ENCODE measurements at places on chromosomes 7 and 10.

DNA sequence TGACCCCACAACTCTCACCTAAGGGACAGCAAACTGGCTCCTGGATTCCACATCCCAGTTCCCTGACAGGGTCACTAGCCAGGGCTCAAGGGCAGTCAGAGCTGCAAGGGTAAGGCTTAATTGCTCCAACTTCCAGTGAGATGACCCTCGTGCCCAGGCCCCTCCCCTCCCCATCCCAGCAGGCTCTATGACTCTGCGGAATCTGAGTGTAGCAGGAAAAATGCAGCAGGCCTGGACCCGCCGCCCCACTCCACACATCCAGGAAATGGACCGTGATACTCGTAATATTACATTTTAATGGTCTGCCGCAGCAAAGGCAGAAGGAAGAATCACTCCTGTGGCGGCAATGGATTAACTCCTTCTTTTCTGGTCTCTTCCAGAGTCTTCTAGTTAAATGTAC is 91.7 kb upstream of the CHST15 start:
- DNase-seq, result no peak

DNA sequence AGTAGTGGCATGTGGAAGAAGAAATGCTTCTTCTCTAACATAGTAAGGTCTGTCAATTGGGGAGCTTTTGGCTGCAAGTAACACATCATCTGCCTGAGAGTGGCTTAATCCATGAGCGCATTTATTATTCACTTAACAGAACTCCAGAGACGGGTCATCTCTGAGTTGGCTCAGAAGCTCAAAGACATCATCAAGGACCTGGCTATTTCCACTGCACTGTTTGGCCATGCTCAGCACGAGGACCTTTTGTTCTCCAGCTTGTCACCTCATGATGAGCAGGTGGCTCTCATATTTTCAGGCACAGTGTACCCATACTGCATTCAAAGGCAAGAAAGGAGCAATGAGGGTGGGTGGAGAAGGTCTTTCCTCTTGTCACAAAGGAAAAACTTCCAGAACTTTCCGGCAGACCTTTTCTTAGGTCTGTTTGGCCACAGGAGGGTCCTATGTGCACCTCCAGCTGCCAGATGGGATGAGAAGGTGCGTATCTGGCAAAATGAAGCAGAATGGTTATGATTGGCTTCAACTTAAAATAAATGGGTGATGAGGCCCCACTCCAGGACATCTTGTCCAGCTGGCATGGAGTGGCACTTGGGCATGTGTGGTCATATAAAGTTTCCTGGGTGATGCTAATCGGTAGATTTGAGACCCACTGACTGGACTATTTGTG is 55.6 kb upstream of the SHH start:
- no peak for DNase-seq

- DNase-seq, result no peak
Measured at GRCh38 chr7:8063706-8064297, 95.2 kb downstream of the GLCCI1 start.

- DNase-seq, result no peak
Measured at GRCh38 chr10:37975401-37975991, 951 bp downstream of the ZNF25 start.

- DNase-seq, result no peak
Measured at GRCh38 chr7:45003789-45004188, 3.8 kb downstream of the CCM2 start.

DNA sequence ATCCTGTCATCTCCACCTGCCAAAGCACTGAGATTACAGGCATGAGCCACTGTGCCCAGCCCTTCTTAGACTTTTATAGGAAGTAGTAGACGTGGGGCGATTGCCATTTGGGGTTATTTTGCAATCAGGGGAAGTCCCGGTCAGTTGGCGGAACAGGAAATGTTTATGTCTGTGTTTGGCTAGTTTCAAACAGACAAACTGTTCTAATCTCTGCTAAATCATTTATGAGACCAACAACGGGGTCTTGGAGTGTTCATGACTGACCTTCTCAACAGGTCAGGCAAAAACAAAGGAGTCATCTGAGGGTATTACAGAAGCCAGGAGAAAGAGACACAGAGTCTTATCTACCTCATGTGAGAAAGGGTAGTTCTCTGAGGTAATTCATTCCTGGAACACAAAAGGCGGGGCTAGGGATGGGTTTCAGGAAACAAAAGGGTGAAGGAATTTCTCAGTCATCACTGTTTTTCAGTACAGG is 6.6 kb upstream of the TPK1 start:
- no peak for DNase-seq

DNA sequence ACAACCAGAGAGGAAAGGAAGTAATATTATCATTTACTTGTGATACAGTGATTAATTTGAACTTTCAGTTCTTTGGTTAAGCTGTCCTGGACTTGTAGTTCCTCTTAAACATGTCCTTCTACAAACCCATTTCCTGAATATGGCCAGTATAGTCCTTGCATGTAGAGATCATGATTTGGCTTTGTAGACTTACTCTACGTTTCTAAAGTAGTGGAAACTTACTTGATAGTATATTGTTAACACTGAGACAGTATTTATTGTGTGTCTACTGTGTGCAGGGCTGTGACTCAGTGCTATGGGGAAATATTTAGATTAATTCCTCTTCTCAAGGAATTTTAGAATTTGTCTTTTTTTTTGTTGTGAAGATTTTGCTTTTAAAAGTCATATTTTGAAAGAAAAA is 109.5 kb downstream of the NRF1 start:
- no peak for DNase-seq

DNA sequence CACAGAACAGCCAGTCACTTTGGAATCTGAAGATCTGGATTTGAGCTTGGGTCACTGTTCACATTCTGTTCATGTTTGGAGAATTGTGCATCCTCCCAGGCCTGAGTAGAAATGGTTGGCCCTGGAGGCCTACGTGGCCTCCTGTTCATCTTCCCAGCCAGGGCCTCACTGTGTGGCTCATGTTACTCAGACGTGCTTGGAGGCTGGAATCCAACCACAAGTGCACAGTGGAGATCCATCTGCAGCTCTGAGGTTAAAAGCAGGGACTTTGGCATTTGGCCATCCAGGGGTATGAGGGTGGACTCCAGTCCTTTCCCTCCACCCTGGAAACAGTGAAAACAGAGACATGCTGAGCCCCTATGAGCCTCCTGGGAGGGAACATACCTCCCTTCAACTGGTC is 709.0 kb upstream of the IGFBP3 start:
- DNase-seq, result no peak

DNA sequence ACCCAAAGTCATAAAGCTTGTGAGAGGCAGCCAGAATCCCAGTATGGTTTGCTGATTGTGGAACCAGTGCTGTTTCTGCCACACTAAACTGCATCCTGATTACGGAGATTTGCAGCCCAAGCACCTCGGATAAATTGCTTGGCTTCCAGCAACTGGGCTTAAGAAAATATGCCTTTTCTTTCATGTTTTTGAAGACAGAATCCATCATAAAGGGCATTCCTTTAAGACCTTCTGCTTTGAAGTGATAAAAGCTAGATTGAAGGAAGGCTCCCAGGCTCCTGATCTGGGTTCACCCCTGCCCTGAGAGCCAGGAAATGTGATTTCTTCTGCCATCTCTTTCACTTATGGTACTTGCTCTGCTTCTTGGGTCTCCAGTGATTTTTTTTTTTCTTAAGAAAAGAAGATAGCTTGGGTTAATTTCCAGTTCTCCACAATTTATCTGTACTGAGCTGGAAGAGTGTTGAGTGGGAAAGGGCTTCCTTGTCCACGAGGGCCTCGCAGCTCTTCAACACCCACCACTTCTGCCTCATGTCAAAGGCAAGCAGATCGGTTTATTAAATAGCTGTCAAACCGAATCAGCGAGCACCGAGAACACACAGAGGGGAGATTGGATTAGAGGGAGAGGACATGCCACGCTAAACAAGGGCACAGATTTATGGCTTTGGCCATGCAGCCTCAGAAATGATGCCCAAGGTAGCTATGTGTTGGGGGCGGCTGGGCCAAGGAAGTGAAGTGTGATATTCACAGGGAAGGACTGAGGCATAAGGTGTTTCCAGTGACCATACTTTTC is 94.9 kb upstream of the TBX20 start:
- no peak for DNase-seq

- no peak for DNase-seq
Measured at GRCh38 chr7:74615933-74616780, 41.4 kb upstream of the GTF2I start.

- DNase-seq, result peak; percentile 44
Measured at GRCh38 chr7:2521952-2522591, 2.5 kb downstream of the LFNG start.

DNA sequence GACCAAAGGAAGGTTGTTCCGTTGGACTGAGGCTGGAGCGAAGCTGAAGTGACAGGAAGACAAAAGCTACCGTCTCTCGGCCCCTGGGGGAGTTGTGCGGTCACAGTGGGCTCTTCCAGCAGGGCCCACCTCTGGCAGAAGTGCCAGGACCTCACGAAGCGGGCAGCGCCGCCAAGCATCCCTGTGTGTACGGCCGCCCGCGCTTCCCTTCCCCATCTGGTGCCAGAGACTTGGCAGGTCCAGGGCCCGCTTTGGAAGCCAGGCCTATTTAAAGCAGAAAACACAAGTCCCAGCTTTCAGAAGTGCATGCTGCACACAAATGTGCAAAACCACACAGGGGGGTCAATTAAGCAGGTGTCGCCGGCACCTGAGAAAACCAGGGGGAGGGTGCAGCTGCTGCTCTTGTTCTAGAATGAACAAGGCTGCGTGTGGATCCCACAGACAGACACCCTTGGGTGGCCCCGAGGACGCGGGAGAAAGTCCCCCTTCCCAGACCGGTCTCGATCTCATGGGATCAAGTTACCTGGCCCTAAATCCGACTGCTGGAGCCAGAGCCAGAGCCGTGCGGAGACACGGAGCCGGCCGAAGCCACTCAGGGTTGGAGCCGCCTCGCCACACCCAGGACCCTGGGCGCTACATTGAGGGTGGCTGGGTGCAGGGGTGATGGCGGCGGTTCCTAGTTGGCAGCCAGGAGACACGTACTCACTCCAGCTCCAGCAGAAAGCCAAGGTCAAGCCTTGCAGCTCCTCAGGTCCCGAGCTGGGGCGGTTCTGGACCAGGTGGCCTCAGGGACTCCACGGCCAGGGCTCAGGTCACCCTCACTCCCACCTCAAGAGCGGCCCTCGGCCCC is 51.8 kb upstream of the PPP2R2D start:
- DNase-seq, result no peak

DNA sequence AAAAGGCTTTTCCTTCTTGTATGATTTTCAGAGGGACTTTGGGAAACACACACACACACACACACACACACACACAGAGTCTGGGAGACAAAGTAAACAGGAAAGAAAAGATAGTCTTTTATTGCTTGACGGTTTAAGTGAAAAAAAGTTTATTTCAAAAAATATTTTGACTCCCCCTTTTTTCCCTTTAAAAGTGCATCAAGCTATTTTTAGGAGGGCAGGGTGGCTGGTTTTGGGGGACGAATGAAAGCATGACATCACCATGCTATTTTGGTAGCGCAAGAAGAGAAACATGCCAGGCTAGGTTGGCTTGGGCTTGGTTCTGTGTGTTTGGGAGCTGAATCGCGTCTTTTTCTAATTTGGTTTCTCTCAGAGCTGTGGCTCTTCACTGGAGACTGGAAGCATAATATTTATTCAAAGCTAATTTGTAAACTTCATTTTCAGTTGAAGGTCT is 129.2 kb downstream of the BAMBI start:
- no peak for DNase-seq

DNA sequence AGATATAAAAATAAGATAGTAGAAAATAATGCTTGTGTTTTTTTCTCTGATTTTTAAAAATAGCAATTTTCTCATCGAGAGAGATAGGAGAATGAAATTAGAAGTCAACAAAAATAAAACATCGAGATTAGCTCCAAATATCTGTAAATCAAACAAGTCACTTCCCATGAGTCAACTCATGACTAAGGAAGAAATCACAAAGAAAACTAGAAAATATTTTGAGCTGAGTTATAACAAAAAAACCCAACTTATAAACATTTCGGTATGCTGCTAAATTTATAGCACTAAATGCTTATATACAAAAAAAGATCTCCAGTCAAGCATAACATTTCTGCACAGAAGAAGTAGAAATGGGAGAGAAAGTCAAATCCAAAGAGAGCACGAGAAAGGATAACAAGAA is 140.1 kb downstream of the ITGA8 start:
- no peak for DNase-seq

DNA sequence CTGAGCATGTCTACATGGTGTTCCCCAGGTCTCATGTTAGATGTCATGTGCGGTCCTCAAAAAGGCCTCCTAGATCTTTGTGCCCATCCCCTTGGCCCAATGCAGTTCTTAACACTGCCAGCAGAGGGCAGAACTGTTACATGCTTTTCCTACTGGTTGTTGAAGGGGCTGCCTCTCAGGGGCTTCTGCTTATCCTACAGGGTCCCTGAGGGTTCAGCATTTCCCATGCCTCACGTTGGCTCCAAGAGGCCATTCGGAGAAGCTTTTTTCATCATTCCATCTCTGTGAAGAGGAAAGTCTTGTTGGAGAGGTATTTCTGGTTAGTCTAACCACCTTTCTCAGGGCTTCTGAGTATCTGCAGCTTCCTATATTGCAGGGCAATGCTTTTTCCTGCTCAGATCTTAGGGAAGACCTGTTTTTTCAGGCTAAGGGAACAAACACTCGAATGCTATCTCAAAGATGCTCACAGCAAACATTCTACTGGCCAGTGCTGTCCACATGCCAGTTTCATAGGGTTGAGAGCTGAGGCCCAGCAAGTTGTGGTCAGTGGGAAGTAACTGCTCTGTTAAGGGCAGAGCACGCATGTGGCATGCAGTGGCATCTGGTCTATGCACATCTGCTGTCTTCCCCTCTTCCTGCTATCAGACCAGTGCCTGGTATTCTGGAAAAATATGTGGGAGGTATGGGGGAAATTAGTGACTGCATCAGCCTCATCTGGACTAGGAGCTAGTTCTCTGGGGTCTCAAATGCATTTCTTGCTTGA is 31.5 kb downstream of the MBL2 start:
- DNase-seq, result no peak

DNA sequence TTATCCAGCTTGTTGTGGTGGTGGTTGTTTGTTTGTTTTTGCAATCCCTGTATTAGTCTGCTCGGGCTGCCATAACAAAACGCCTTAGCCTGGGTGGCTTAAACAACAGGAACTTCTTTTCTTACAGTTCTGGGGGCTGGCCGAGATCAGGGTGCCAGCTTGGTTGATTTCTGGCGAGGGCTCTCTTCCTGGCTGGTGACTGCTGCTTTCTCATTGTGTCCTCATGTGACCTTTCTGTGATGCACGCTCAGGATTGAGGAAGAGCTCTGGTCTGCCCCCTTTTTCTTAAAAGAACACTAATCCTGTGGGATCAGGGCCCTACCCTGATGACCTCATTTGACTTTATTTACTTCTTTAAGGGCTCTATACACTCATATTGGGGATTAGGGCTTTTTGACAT is 107.1 kb upstream of the NRP1 start:
- DNase-seq, result no peak

DNA sequence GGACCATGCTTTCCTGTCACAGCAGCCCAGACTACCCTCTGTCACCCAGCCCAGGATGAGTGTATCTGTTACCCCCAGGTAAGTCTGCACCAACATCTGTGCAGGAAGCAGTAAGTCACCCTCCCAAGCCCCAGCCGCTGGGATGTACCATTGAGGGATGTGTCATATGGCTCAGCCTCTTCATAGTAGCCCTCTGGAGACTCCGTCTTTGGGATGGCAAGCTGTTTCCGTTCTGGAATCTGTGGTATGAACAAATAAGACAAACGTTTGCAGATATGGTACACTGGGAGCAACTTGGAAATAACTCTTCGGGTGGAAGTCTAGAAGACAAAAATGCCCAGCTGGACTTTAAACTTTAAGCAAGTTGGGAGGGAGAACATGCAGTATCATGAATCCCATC is 81.3 kb downstream of the AFAP1L2 start:
- DNase-seq, result no peak

Data from central memory CD8-positive, alpha-beta T cell (primary cell).